ENCODE measurements at places on chromosomes 16 and 17. TPM values are rescaled to one million over a fixed set of nuclear protein-coding genes. Genes with fewer than 3 reads are reported as not detected.

- peak; percentile 60 for DNase-seq
Observed at GRCh38 chr17:59105852-59106462, 723 bp downstream of the TRIM37 start.

DNA sequence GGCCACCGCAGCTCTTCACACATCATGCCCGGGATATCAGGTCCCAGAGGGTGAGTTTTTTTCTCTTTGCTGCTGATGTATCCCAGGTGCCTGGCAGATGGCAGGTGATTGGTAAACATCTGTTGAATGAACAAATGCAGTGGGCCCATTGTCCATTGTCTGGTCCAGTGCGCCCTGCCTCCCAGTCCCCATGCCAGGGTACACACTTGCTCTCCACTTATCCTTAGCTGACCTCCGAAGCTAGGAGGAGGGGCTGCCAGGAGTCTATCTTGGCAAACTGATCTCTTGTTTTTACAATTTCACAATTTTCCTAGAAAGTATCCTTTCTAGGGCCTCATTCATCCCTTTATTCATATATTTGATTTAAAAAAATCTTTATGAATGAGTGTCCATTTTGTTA lies 196.0 kb downstream of the RAB11FIP4 start:
- DNase-seq: no peak

DNA sequence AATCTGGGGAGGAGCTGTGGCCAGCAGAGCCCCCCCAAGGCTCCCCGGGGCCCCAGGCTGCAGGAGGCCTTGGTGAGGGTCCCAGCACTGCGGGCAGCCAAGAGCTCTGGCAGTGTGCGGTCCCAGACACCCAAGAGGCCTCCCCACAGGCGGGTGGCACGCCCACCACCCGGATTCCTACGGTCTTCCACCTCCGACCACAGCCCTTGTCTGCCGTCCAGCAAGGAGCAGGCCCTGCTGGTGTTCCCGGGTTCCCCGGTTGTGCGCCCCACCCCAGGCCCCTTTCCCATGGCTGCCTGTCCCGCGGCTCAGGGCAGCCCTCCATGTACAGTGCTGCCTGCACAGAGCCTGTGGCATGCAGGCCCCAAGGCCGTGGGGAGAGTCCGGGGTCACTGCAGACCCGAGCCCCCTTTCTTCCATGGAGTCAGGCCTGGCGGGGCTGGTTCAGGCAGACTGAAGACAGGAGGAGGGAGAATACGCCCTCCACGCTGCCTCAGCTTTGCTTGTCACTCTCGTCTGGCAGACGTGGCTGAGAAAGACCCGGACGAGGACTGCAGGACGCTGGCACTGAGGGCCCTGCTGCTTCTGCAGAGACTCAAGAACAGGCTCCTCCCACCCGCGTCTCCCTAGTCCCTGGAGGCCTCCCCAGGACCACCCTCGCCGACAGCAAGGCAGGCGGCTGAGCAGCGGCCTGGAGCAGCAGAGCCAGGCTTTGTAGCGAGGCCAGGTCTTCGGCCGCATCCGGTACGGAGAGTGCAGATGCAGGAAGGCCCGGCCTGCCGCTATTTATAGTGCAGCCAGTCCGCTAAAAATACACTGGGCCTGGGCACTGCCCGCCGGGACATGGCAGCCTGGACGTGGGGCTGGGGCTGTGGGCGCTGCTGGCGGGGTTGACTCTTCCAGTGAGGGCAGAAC lies 16.4 kb downstream of the TELO2 start:
- DNase-seq: no peak

DNA sequence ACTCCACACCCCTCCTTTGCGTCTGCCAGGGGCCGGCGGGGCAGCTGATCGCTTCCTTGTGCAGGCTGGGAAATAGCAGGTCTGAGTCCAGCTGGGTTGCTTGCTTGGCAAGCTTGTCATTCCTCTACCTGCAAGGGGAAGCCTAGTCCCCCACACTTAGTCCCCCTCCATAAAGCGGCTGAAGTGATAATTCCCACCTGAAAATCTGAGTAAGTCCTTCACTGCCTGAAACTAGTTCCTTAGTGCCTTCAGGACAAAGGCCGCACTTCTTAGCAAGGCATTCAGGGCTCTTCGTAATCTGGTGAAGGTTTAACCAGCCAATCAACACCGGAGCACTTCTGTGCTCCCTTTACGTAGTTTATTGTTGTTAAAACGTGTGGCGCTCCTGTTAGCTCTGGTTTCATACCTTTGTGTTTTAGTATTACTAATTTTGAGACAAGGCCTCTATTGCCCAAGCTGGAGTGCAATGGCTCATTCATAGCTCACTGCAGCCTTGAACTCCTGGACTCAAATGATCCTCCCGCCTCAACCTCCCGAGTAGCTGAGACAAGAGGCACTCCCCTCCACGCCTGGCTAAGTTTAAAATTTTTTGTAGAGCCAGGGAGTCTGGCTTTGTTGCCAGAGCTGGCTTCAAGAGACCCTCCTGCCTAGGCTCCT lies 817 bp downstream of the PSKH1 start:
- DNase-seq: no peak

GRCh38 chr16:66714654-66715307 lies 18.2 kb upstream of the CMTM4 start:
- DNase-seq: no peak

GRCh38 chr16:87552772-87553573 lies 49.3 kb upstream of the JPH3 start:
- DNase-seq: no peak

DNA sequence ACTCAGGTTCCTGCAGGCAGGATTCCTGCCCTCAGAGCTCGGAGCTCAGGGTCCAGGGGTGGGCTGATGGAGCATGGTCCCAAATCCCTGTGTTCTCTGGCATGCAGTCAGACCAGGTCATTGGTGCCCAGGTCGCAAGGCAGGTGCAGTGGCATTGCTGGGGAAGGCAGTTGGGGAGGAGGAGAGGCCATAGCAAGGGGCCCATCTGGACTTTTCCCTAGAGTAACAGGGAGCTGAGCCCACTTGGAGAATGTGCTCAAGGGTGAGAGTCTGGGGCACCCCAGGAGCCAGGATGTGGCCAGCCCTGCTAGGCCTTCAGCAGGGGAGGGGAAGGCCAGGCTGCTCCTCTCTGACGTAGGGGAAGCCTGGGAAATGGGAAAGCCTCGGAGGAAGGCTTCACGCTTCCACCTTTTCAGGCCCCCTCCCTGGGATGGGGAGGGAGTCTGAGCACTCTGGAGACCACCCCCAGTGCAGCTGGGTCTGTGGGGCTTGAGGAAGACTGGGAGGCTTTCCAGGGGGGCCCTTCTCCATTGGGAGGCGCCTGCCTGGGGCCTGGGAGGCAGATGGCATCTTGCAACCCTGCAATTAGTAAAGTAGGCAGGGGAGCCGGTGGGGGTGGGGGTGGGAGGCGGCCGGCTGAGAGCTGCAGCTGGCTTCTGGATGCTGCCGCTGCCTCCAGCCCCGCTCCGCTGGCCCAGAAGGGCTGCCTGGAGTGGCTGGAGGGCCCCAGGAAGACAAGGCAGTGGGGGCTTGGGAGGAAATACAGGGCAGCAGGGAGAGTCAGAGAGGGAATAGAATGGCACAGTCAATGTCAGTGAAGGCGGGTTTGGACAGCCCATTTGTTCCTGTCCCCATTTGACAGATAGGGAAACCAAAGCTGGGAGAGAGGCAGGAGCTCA lies 21.1 kb upstream of the DOK4 start:
- no peak for DNase-seq

DNA sequence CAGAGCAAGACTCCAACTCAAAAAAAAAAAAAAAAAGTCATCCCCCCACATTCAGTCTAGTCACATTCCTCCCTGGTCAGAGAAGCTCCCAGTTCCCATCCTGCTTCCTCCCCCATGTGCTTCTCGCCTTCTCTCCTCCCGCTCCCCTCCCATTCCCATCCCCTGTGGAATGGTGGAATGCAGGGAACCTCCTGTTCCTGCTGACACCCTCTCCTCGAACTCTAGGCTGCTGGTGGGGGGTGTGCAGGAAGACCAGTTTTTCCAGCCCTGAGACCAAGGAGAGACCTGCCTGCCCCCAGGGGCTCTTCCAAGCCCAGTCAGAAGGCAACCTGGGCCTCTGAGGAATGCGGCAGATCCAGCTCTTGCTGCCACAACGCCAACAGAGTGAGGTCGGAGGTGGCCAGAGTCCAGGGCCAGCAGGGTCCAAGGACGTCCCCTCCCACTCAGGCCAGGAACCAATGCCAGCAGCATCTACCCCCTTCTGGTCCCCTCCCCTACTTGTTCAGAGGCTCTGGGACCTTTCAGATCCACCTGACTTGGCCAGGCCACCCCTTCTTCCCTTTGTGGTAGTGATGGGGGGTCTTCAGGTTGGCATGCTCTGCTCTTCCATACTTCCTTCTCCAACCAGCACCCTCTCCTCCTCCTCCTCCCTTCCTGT lies 39.3 kb upstream of the TAC4 start:
- no peak for DNase-seq

- DNase-seq: no peak
Observed at GRCh38 chr17:73616873-73617404, 27.3 kb downstream of the SDK2 start.

CA5A gene
- total RNA-seq: not detected

TMEM170A gene
- total RNA-seq: 37.1 TPM

GRCh38 chr16:4352843-4353242 lies 1.7 kb upstream of the PAM16 start:
- DNase-seq: no peak

- no peak for DNase-seq
Observed at GRCh38 chr16:84678541-84678940, 21.3 kb upstream of the USP10 start.

IKZF3 gene
- 0.75 TPM for total RNA-seq

Data from mesothelial cell of epicardium (in vitro differentiated cells).